ENCODE measurements at places on chromosomes 4 and X.
A peak's percentile ranks its signal among the peaks of the same experiment; 100 is the strongest.

DNA sequence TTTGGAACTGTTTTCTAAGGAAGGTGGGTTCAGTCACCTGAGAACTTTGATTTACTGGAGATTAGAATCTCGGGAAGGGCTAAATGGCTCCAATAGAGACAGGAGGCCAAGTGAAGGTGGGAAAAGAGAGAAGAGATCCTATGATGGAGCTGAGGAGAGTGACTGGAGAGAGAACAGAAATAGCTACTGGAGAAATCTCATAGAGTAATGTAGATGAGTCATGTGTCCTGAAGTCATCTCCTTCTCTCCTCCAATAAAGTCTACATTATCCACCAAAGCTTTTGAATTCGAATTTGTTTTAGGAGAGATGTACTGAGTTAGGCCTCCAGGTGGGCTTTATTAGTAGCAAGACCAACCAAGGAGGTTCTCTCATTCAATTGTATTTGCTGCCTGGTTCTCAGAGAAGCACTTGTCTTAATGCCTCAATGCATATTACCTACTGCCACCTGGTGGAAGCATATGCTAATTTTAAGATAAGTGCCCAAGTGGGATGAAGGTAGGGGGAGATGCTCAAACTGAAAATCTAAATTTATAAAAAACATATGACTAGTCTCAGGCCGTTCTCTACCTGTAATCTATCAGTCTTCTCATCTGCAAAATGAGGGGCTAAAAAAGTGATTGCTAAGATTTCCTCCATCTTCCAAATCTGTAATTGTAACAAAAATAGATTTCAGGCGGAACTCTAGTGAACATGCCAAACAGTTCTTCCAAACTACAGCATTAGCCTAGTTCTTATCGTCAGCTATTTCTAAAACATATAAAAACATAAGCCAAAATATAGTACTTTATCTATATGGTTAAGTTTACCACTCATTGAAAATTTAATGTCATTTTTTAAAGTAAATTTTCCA, 24.4 kb downstream of the TXK start:
- no peak for DNase-seq

DNA sequence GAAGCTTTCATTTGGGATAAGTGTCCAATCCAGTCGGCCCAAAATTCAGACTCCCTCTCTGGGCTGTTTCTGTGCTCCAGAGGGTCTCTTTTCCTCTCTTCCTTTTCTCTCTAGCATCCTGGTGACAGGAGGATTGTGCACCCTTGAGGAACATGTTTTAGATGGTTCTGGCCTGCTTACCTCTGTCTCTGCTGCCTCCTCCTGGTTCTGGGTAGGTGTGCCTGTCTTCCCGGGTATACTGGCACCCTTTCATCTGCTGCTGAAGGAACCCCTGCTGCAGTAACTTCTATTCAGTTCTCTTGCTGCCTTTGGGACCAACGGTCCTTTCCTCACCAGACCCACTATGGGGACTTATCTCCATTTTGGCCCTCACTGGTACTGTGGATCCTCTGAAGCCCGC, 53.2 kb downstream of the HMGB2 start:
- DNase-seq: no peak

DNA sequence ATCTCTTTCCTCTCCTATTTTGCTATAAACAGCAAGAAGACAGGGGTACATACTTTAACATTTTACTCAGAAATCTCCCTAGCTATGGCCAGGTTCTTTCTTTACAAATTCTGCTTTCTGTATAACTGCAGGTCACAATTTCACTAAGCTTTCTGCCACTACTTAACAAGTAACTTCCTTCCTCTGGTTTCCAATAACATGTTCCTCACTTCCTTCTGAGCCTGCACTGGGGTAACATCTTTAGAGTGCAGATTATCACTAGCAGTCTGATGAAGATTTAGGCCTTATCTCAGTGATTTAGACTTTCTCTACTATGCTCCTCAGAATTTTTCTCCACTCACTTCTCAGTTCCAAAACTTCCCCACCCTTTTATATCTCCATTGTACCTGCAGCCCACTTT, 1930.5 kb upstream of the AGA start:
- no peak for DNase-seq

GRCh38 chrX:118459494-118459893, 36.1 kb upstream of the DOCK11 start:
- no peak for DNase-seq

GRCh38 chr4:127957105-127957504, 7.9 kb downstream of the MFSD8 start:
- no peak for DNase-seq

DNA sequence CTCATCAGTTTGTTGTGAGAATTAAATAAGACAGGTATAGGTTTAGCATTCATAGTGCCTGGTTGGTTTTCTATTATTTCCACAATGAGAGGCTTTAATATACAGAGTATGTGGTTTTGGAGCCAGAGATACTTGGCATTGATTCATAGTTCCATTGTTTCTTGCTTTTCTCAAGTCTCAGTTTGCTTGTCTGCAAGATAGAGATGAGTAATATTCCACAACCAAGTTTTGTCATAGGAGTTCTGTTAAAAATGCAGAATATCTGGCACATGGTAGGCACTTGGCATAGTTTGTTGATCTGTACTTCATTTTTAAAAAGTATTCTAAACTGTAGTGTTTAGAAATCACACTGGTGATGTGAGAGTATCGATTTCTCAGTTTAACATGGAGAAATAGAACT, 37.5 kb upstream of the EDA2R start:
- DNase-seq: no peak

DNA sequence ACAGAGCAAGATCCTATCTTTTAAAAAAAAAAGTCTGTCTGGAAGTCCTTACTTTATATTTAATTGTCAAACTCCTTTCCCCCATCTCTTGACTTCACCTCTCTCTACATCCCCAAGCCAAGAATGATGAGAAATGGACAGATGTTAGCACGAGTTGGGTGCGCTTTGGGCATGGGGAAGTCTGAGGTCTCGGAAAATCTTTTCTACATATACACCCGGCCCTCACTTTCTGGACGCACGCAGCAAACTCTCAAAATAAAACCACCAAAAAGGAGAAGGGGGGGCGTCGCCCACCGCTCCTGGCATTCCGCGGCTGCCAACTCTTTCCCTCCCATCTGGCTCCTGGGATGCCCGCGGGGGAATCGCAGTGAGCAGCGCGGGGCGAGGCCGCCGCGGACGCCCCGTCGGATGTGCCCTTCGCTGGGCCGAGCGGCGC, 756 bp downstream of the IGFBP7 start:
- no peak for DNase-seq

DNA sequence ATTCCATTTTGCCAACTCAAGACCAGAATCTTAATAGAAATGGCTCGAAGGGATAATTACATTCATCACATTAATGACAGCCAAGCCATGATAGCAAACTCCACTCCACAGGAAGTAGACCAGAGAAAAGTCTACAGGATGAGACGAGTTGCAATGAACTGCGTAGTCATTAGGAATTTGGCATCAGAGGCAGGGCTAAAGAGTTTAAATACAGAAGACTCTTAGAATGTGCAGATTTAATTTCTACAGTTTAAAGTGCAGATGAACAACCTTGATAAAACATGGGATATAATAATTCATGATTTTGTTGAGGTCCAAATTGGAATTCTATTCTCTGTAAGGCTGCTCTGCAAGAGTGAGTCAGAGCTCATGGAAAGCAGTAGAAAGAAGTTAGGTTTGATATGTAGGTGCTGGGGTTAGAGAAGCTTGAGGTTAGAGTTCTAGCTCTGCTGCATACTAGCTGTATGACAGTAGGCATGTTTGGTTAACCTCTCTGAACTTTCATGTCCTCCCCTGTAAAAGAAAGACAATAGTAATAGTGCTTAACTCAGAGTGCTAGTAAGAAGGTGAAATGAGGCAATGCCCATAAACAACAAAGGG, 32.2 kb downstream of the LNX1 start:
- no peak for DNase-seq

DNA sequence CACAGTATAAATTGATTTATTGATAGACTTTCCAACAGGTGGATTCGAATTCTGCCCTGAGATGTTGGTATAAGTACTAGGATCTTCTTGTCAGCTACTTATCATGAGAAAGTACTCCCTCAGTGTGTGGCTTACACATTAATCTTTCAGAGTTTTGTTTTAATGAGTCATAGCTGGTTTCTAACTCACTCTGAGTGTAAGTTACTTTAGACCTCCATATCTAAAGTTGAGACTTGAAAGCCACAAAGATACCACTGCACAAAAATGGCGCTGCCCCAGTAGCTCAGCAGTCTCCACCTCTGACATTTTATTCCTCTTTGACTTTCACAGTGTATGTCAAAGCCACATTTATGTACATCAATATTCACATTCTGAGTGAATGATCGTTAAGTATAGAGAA, 318.5 kb downstream of the ARAP2 start:
- DNase-seq: no peak

GRCh38 chr4:83657336-83657735, 121.4 kb downstream of the GPAT3 start:
- DNase-seq: no peak

DNA sequence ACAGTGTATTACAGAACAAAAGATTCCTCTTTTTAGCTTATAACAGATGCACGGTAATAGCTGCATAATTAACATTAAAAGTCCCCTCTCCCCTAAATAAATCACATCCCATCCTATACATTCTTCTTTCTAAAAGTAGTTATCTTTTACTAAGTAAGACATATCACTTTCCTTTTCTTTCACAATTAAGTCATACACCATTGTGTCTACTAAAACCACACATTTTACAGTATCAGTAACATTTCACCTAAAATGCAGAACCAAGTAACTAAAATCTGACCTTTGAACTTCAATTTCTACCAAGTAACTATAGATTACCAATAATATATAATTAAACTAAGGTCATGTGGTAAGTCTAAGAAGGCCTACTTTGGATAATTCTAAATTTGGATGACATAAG, 14.2 kb downstream of the DHX15 start:
- DNase-seq: no peak

GRCh38 chr4:185513489-185514181, 21.7 kb downstream of the PDLIM3 start:
- DNase-seq: no peak

- no peak for DNase-seq
These were observed 2344.1 kb downstream of the PCDH7 start for GRCh38 chr4:33064238-33064637.

DNA sequence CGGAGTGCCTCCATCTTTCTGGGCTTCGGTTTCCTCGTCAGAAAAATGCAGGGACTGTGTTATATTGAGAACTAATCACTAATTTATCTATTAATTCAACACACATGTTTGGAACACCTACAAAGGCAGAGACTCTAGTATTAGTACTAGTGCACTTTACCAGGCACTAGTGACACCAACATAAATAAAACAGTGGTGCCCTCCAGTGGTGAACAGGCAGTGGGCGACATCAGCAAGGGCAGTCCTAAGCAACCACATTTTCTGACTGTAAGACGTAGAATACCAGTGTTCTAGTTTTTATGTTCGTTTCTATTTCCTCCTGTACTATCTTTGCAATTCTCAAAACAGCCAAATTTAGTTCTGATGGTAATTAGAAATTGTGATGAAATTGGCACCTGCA, 69.1 kb upstream of the UCP1 start:
- DNase-seq: no peak

DNA sequence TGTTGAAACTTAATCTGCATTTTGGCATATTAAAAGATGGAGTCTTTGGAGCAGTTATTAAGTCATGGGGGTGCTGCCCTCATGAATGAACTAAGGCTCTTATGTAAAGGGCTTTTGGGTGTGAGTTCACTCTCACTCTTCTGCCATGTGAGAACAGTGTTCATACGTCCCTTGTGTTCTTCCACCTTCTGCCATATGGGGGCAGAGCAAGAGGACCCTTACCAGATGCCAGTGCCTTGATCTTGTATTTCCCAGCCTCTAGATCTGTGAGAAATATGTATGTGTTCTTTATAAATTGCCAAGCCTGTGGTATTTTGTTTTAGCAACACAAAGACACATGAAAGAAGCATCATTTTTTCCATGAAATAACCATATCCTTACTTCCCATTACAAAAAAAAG, 213.9 kb downstream of the SPOCK3 start:
- no peak for DNase-seq

- no peak for DNase-seq
These were observed 71.0 kb downstream of the USP46 start for GRCh38 chr4:52588097-52588496.

DNA sequence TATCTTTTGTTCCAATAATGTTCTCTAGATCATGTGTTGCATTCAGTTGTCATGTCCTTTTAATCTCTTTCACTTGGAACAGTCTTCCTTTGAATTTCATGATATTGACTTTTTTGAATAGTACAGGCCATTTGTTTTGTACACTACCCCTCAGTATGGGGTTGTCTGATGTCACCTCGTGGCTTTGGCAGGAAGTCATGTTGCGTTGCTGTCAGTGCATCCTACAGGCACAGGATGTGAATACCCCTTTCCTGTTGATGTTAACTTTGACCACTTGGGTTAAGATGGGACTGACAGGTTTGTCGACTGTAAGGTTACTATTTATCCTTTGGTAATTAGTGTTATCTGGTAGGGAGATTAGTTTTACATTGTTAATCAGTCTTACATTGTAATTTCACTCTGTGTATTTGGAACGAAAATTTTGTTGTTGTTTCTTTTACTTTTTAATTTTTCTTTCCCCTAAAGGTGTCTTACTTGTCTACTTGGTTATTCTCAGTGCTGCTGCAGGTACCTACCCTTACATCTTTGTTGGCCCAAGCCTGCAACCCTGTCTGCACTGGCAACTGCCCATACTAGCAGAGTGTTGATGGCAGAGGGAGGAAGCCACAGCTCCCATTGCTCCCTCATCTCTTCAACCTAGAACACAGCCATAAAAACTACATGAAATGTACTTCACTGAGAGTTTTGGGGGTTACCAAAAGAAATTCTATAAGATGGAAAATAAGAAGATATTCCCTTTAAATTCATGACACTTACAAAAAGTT, 14.7 kb upstream of the ATP8A1 start:
- no peak for DNase-seq

GRCh38 chr4:38531141-38531727, 132.8 kb upstream of the KLF3 start:
- DNase-seq: peak; percentile 6

DNA sequence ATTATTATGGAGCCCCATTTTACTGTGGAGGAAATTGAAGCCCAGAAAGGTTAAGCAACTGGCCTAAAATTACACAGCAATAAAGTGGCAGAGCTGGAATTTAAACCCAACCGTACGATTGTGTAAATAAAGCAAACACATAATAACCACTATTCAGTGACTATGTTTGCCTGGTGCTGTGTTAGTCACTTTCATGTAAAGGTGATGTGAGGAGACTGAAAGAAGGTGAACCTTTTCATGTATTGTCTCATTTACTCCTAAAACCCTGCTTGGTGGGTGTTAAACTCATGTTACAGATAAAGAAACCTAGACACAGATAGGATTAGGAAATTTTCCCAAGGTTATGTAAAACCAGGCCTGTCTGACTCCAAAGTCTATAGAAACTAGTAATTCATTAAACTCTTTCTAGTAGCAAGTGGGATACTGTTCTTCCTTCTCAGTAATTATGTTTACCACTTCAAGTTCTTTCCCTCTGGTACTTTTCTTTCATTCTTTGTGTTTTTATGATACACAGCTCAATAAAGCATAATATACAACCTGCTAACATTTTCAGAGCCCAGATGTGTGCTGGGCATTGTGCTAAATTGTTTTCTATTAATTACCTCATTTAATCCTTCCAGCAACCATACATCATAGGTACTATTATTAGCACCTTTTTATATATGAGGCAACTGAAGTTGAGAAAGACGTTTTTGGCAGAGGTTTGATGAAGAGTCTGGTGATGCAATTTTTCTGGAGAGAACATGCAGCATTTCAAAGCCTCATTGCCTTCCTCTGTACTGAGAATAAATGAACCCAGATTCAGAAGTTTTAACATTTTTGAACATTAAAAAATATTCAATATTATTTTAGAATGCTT, 202.7 kb downstream of the SPRY1 start:
- DNase-seq: no peak

Data from DMS79 (cell line).